Activated CD4-positive, alpha-beta T cell treated with anti-CD3 and anti-CD28 coated beads, Interleukin-2, amount 50 U/mL, for 24 hours (primary cell): ENCODE measurements at places on chromosomes 4 and X.

- no peak for DNase-seq
These were observed 1569.7 kb upstream of the IGFBP7 start for GRCh38 chr4:58679886-58680285.

DNA sequence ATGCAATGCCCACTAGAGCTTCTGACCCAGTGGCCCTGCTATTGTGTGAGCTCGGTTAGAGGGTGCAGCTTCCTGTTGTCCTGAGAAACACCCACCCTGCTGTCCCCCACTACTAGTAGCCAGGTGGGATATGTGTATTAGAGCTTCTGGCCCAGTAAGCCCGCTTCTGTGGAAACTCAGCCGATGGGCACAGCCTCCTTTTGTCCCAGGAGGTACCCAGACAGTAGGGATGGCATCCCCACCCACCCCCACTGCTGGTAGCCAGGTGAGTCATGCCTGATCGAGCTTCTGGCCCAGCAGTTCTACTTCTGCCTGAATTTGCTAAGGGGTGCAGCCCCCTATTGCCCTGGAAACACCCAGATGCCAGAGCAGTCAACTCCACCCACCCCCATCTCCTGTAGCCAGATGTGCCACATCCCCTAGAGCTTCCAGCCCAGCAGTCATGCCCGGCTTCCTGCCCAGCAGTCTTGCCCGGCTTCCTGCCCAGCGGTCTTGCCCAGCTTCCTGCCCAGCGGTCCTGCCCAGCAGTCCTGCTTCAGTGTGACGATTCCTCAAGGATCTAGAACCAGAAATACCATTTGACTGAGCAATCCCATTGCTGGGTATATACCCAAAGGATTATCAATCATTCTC lies 162.7 kb upstream of the KLF8 start:
- no peak for DNase-seq

DNA sequence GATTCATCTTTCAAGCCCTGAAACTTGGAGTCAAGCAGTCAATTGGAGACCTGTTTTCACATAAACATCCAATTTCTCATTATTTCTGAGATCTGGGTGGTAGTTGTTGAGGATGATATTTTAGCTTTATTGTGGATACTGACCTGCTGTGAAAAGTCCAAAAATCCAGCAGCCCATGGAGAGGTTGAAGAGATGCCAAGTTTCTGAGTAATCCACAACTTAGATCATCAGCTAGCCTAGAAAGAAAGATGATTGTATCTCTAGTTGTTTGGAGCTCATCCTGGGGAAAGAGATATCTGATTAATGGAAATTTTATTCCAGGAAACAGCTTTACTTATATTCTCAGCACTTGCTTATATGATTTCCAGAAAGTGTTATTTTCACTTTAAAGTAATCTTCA lies 48.6 kb upstream of the DCX start:
- no peak for DNase-seq

DNA sequence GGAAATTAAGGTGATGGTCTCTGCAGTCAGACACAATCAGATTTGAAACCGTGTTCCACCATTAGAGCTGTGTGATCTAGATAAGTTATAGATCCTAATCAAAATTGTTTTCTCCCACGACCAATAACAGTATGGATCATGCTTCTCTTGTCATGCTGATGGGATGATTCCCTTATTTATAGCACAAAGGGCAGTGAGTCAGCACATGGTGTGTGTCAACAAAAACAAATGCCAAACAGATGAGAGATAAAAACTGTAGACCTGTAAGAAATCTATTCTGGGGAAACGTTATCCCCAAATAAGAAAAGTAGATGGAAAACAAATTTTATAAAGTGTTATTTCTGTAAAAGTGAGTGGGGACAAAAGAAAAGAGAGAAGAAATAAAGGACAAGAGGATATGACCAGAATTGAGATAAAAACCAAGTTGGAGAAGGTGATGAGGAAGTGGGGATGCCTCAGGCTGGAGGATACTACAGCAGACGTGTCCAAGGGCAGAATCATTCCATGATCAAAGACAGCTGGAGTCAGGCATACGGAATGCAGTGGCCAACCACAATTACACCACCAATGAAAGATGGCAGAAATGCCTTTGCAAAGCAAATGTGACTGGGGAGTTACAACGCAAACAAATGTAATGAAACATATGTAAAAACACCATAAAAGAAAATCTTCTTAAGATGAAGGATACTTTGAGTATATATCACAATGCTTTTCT lies 377.8 kb upstream of the PRKX start:
- no peak for DNase-seq

- no peak for DNase-seq
These were observed 450.7 kb downstream of the GASK1B start for GRCh38 chr4:157722146-157722545.

- DNase-seq: no peak
These were observed 20.5 kb downstream of the TMEM187 start for GRCh38 chrX:153993079-153993478.

- DNase-seq: no peak
These were observed 25.3 kb downstream of the GPM6B start for GRCh38 chrX:13791559-13791958.

GRCh38 chr4:37717576-37717975 lies 31.4 kb upstream of the RELL1 start:
- DNase-seq: no peak

DNA sequence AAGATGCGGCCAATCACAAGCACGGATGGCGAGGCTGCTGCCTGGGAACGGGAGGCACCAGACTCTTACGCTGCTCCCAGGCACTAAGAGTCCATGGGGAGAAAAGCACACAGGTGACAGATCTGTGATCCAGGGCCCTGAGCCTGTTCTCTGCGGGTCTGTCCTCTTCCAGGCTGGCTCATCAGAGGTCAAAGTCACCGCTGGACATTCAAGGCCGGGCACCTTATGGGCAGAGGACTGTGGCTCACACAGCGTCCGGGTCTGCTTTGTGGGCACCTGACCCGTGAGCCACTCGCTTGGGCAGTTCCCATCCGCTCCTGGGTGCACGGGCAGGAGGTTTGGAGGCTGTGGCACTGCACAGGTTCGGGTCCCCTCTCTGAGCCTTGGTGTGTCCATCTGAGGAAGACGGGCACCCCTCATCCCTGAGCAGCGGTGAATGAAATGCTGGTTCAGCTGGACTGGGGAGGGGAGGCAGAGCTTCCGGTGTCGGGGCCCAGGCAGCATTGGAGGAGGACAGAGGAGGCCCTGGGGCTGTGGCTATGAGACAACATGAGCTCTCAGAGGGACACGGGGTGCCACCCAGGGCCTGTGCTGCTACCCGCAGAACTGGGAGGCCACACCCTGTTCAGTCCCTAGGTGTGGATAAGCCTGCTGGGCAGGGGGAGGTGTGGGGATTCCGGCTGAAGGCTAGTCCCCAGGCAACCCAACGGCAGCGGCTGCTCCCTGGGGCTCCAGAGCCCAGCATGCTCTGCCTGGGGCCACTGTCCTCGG lies 61.2 kb upstream of the AFAP1 start:
- no peak for DNase-seq
